Neural crest cell (in vitro differentiated cells): ENCODE measurements at places on chromosomes 2 and 18. TPM values are rescaled to one million over a fixed set of nuclear protein-coding genes. Genes with fewer than 3 reads are reported as not detected.

DNA sequence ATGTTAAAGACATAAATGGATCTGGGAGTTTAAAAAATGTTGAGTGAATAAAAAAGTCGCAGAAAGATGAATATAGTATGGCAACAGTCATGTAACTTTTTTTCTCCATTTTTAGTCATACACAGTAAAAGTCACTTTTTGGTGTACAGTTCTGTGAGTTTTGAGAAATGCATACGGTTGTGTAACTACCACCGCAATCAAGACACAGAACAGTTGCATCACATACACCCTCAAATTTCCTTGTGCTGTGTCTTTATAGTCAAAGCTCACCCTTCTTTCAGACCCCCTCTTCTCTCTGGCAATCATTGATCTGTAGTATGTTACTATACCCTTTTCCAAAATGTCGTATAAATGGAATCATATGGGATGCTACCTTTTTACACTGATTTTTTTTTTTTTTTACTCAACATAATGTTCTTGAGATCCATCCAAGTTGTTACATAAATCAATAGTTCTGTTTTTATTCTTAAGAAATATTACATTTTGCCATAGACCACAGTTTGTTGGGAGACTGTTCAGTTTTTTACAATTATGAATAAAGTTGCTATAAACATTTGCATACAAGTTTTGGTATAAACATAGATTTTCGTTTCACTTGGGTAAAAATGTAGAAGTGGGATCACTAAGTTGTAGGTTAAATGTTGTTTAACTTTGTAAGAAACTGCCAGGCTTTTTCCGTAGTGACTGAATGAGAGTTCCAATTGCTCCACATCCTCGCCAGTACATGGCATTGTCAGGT, 35.4 kb upstream of the AGFG1 start:
- DNase-seq = no peak
- H3K36me3 ChIP-seq = peaks cover 9% of the 10 kb centered on the region
- no peaks in the 10 kb centered on the region for H3K4me1 ChIP-seq
- no peaks in the 10 kb centered on the region for H3K27me3 ChIP-seq
- no peak overlapping the region for H3K4me3 ChIP-seq
- no peak overlapping the region for H3K27ac ChIP-seq

- no peaks in the 10 kb centered on the region for H3K4me1 ChIP-seq
- no peaks in the 10 kb centered on the region for H3K36me3 ChIP-seq
- no peak overlapping the region for H3K4me3 ChIP-seq
- no peaks in the 10 kb centered on the region for H3K27me3 ChIP-seq
- H3K27ac ChIP-seq = no peak overlapping the region
These were observed 275.5 kb downstream of the MBD2 start for GRCh38 chr18:53948991-53949390.

DNA sequence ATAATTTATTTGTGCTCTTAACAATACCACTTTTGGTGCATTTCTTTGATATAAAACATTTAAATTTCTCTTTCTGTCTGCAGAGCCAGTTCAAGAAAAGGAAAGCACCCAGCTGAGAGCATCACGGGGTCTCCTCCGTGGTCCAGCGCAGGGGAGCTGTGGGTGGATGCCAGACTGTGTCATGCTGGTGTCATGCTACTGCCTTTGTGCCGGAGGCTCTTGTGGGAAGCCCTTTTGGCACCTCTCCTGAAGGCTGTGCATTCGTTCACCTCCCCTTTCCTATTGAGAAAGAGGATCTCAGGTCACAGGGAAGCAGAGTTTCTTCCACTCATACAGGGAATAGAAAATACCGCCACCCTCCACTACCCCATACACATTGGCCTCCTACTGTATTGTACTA, 450.4 kb downstream of the GALR1 start:
- H3K27me3 ChIP-seq = peaks cover 2% of the 10 kb centered on the region
- no peak overlapping the region for H3K4me3 ChIP-seq
- no peak overlapping the region for H3K27ac ChIP-seq
- H3K36me3 ChIP-seq = no peaks in the 10 kb centered on the region
- DNase-seq = no peak
- H3K4me1 ChIP-seq = no peaks in the 10 kb centered on the region

- no peaks in the 10 kb centered on the region for H3K27me3 ChIP-seq
- H3K36me3 ChIP-seq = no peaks in the 10 kb centered on the region
- no peak for DNase-seq
- no peak overlapping the region for H3K4me3 ChIP-seq
- H3K27ac ChIP-seq = peak overlapping the region; percentile 17
These were observed 122.6 kb downstream of the WDSUB1 start for GRCh38 chr2:159163930-159164329.

DNA sequence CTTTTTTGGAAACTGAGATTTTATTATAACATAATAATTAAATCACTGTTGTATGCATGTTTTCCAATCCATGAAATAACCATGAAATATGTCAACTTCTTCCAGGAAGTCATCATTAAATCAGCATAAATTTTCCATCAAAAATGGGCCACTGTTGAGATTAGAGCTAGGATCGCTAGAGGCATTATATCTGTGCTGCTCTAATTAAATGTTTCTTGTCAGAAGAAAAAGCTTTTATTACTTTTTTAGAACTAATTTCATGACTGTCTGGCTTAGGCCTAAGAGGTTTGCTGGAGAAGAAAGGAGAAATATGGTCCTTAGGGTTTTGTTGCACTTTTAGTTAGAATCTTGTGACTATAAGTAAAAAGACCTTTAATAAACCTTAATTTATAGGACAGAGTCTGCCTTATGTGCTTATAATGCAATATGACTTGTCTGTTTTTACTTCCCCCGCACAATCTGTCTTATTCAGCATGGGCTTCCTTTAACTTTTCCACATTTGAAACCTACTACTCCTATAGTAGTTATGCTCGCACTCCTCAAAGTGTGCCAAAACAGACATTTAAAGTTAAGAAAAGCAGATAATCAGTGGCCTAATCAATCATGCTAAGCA, 363.4 kb upstream of the GCFC2 start:
- H3K27me3 ChIP-seq = no peaks in the 10 kb centered on the region
- H3K27ac ChIP-seq = no peak overlapping the region
- peaks cover 3% of the 10 kb centered on the region for H3K36me3 ChIP-seq
- H3K4me1 ChIP-seq = no peaks in the 10 kb centered on the region

- peaks cover 22% of the 10 kb centered on the region for H3K36me3 ChIP-seq
- no peaks in the 10 kb centered on the region for H3K27me3 ChIP-seq
- H3K4me1 ChIP-seq = peaks cover 40% of the 10 kb centered on the region
- H3K27ac ChIP-seq = no peak overlapping the region
- H3K4me3 ChIP-seq = no peak overlapping the region
These were observed 26.6 kb downstream of the SESTD1 start for GRCh38 chr2:179238027-179238426.

GRCh38 chr2:223075301-223076270, 23.6 kb downstream of the KCNE4 start:
- no peak for DNase-seq
- no peak overlapping the region for H3K27ac ChIP-seq
- no peaks in the 10 kb centered on the region for H3K4me1 ChIP-seq

- no peaks in the 10 kb centered on the region for H3K27me3 ChIP-seq
- H3K4me1 ChIP-seq = no peaks in the 10 kb centered on the region
- no peaks in the 10 kb centered on the region for H3K36me3 ChIP-seq
- no peak overlapping the region for H3K27ac ChIP-seq
These were observed 402.8 kb upstream of the UBE2E3 start for GRCh38 chr2:180577567-180577966.

DNA sequence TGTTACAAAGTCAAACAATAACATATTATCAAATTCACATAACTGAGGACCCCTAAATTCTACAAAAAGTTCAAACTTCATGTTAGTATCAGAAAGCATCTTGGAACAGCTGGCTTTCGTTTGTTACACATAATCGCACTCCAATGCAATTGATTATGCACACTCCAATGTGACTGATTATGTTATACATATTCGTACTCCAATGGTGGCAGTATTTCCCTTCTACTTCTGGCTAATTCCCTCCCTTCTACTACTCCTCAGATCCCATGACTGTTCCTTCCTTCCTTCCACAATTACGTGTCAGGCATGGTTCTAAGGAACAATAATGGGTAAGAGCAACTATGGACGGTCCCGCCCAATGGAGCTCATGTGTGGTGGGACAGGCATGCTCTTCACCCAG, 137.1 kb upstream of the CCDC150 start:
- H3K27me3 ChIP-seq = no peaks in the 10 kb centered on the region
- H3K36me3 ChIP-seq = peaks cover 11% of the 10 kb centered on the region
- DNase-seq = no peak
- no peak overlapping the region for H3K4me3 ChIP-seq

- peak; percentile 63 for DNase-seq
- H3K4me3 ChIP-seq = peak overlapping the region; percentile 21
- H3K27ac ChIP-seq = no peak overlapping the region
These were observed 17.3 kb upstream of the CYS1 start for GRCh38 chr2:10097352-10098148.

GRCh38 chr18:37219257-37219656, 346.3 kb downstream of the CELF4 start:
- H3K36me3 ChIP-seq = peaks cover 9% of the 10 kb centered on the region
- H3K4me3 ChIP-seq = no peak overlapping the region
- peaks cover 5% of the 10 kb centered on the region for H3K27me3 ChIP-seq
- no peaks in the 10 kb centered on the region for H3K4me1 ChIP-seq

GRCh38 chr2:196653843-196654242, 14.3 kb downstream of the CCDC150 start:
- no peak for DNase-seq
- H3K4me3 ChIP-seq = no peak overlapping the region
- H3K27me3 ChIP-seq = no peaks in the 10 kb centered on the region
- H3K36me3 ChIP-seq = peaks cover 63% of the 10 kb centered on the region
- no peaks in the 10 kb centered on the region for H3K4me1 ChIP-seq
- no peak overlapping the region for H3K27ac ChIP-seq

- H3K4me1 ChIP-seq = no peaks in the 10 kb centered on the region
- no peaks in the 10 kb centered on the region for H3K36me3 ChIP-seq
- H3K27me3 ChIP-seq = no peaks in the 10 kb centered on the region
These were observed 73.6 kb downstream of the LPIN2 start for GRCh38 chr18:2939317-2939716.

DNA sequence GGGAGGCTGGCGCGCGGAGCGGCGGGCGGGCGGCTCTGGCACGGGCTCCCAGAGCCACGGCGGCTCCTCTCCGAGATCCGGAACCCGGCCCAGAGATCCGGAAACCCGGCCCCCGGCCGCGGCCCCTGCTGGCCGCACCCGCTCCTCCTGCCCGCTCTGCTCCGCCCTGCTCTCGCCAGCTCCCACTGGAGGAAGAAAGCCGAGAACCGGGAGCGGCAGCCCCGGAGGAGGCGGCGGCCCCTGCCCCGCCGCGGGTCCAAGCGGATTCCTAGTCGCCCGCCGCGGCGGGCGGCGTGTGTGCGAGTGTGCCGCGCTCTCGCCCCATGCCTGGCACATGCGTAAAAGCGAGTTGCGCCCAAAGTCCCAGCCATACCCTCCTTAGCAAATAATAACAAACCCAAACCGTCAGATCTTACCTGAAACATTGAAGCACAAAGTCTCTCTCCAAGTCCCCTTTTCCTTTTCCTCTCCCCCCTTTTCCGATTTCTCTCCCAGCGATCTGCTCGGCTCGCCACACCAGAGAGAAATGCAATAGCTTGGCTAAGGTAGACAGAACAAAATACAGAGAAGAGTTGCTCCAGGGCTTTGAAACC, 108.7 kb upstream of the KCTD1 start:
- H3K4me1 ChIP-seq = peaks cover 51% of the 10 kb centered on the region
- H3K36me3 ChIP-seq = no peaks in the 10 kb centered on the region
- peak overlapping the region; percentile 95 for H3K27ac ChIP-seq
- DNase-seq = peak; percentile 53
- H3K27me3 ChIP-seq = peaks cover 2% of the 10 kb centered on the region

DNA sequence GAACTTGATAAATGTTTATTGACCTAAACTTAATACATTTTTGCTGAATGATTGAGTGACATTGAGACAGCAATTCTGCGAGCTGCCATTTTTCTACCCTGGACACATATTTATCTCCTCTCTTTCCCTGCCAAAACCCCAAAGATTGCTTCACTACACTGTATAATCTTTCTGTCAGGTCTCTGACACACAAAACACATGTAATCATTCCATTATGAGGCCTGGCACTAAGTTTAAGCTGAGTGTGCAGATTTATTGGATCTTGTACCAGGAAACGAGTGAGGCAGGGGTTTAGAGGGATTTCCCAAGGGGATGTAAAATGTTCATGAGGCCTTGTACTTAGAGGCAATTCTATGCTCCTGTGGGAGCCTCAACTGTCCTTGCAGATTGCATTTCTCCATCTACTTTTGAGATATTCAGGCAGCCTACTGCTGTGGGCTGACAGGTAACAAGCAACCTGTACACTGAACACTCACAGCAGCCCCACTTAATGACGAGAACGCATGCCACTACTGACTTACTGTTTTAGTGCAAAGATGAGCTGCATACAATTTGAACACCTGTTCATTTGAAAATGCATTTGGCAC, 13.7 kb upstream of the OSR1 start:
- DNase-seq = no peak
- H3K4me1 ChIP-seq = no peaks in the 10 kb centered on the region
- H3K36me3 ChIP-seq = no peaks in the 10 kb centered on the region
- H3K4me3 ChIP-seq = no peak overlapping the region

DNA sequence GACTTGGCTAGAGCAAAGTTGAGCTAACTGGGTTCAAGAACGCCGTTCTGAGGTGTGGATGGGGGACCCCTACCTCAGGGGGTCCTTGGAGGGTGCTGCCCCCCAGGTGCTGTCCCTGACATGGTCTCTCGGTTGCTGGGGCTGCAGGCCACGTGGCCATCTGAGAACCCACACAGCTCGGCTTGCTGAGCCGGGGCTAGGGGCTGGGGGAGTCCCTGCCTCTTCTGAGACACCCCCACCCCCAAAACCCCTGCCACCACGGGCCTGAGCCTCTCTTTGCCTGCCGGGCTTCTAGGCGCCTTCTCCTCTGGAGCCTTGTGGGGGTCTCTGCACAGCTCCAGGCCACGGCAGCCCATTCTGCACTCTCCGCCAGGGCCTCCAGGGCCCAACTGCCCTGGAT, 52.0 kb upstream of the LAMA1 start:
- no peaks in the 10 kb centered on the region for H3K27me3 ChIP-seq
- H3K4me1 ChIP-seq = peaks cover 6% of the 10 kb centered on the region
- H3K27ac ChIP-seq = no peak overlapping the region

- peaks cover 4% of the 10 kb centered on the region for H3K36me3 ChIP-seq
- H3K27me3 ChIP-seq = no peaks in the 10 kb centered on the region
- DNase-seq = no peak
- H3K4me3 ChIP-seq = no peak overlapping the region
- H3K4me1 ChIP-seq = peaks cover 5% of the 10 kb centered on the region
These were observed 309.0 kb downstream of the CMPK2 start for GRCh38 chr2:6556755-6557154.

- H3K36me3 ChIP-seq = peaks cover 15% of the 10 kb centered on the region
- H3K27me3 ChIP-seq = no peaks in the 10 kb centered on the region
- no peak for DNase-seq
- H3K4me1 ChIP-seq = peaks cover 54% of the 10 kb centered on the region
These were observed 115.6 kb downstream of the PPP1R1C start for GRCh38 chr2:182101263-182101662.

GRCh38 chr2:184683911-184684310, 85.6 kb downstream of the ZNF804A start:
- H3K27ac ChIP-seq = no peak overlapping the region
- no peak for DNase-seq
- H3K4me1 ChIP-seq = no peaks in the 10 kb centered on the region
- H3K27me3 ChIP-seq = no peaks in the 10 kb centered on the region

Gene GPC1
- 88.6 and 89.9 TPM in 2 replicates for total RNA-seq

Gene CNTNAP5
- 0.56 and 1.1 TPM in 2 replicates for total RNA-seq

Gene ADGRF3
- 0.44 and 0.77 TPM in 2 replicates for total RNA-seq

Gene ARHGAP25
- total RNA-seq = 2.5 and 3.0 TPM in 2 replicates

Gene EPG5
- total RNA-seq = 15.4 and 20.5 TPM in 2 replicates

Gene KCNJ3
- total RNA-seq = 0.05 TPM in 2 replicates

Gene PAX8
- 0.49 and 0.98 TPM in 2 replicates for total RNA-seq

Gene C2orf81
- 7.3 and 7.9 TPM in 2 replicates for total RNA-seq

Gene L3MBTL4
- 0.50 and 0.65 TPM in 2 replicates for total RNA-seq

Gene RESP18
- not detected in 2 replicates for total RNA-seq

Gene PAIP2B
- total RNA-seq = 6.5 and 7.4 TPM in 2 replicates

Gene ZNF385B
- total RNA-seq = 2.1 and 3.4 TPM in 2 replicates

Gene AQP12B
- total RNA-seq = not detected in 2 replicates

Gene GPATCH11
- total RNA-seq = 11.2 and 11.4 TPM in 2 replicates

Gene KIDINS220
- 60.3 and 61.1 TPM in 2 replicates for total RNA-seq
